Activated CD4-positive, alpha-beta T cell treated with anti-CD3 and anti-CD28 coated beads for 48 hours (primary cell): ENCODE measurements at places on chromosomes 3 and 15.
A peak's percentile ranks its signal among the peaks of the same experiment; 100 is the strongest.

- no peak for DNase-seq
These were observed 32.7 kb upstream of the CD96 start for GRCh38 chr3:111509308-111509707.

DNA sequence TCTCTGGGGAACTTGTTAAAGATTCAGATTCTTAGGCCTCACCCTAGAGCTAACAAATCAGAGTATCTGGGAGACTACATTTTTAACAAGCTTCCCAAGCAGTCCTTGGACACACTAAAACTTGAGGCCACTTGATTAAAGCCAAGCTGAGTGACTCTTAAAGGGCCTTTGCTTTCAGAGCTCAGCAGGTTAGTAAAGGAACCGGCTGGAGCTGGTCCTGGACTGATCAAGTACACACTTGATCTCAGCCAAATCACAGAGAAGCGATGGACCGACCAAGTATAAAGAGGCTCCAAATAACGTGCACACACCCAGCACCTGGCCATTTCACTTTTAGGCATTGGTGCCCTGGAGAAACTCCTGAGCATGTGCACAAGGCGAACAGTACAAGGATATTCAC, 12.9 kb upstream of the TM6SF1 start:
- no peak for DNase-seq

- no peak for DNase-seq
These were observed 393.8 kb downstream of the ZNF385D start for GRCh38 chr3:21357241-21357640.

DNA sequence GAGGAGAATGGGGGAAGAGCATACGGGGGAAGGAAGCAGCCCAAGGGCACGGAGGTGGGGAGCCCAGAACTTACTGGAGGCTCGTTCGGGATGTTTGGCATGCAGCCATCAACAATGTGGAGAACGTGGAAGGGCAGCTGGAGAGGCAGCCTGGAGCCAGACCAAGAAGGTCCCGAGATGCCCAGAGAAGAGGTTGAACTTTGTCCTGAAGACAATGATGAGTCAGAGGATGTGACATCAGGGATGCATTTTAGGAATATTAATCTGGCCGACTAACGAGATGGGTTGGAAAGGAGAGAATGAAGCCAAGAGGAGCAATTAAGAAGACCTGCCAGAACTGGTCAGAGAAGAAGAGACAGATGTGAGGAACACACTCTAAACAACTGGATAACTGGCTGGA, 98.2 kb downstream of the SRGAP3 start:
- no peak for DNase-seq

DNA sequence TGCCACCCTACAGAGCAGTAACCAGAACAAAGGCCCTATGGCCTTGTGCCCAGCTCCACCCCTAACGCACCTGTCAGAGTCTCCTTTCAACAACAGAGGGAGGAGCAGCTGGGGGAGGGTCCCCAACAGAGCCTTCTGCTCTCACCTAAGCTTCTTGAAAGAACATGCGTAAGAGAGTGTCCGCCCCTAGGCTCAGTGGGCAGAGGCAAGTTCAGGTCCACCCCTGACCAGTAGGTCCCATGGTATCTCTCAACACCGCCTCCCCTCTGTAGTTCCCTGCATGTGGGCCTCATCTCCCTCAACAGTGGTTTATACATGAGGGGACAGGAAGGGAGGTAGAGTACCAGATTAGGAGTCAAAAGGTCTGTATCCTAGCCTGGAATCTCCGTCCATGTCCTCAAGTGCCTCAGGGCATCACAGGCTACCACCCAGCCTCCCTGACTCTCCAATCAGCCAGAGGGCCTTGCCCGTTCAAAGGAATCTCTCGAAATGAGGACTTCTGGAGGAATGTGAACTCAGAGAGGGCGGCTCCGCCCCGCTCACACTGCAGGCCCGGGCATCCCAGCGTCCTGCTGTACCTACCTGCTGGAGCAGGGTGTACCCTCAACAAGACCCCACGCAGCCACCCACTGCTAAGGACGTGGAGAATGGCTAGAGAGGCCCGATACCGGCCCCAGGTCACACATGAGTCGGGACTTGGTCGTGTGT, 680 bp downstream of the POC1A start:
- DNase-seq: peak; percentile 33

DNA sequence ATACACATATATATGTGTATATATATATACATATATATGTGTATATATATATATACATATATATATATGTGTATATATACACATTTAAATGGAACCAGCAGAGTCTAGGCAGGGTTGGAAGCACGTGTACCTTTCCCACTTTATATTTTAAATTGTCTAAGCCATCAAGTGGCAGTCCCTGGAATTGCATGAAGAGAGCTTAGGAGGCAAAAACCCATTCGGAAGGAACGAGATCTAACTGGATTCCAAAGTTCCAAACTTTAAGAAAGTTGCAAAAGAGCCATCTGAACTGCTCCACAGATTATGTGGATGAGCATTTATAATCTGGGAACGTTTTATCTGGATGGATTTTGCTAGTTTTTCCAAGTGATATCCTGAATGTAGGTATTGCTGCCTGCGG, 186.5 kb downstream of the FOXP1 start:
- no peak for DNase-seq

DNA sequence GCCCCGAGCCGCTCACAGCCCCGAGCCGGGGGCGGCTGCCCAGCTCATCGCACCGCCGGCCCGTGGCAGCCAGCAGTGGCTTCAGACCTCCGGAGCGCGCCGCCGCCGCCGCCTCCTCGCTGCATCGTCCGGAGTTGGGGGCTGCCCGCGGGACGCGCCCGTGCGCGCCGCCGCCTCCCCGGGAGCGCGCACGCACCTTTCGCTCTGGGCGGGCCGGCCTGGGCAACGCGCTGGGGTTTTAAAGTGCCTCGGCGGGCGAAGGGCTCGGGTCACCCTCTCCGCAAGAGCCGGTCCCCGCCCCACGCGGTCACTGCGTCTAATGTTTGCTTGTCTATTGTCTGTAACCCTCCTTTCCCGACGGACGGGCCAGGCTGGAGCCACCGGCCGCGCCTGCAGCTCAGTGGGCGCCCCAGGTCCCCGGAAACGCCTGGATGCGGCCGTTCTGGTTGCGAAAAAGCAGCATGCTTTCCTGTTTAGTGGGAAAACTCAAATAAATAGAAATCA, at the start of gene RYK:
RYK (minus strand) TSS at position 143 of the 504 bp plus-strand sequence. CDS start 205 bp downstream, outside the sequence.
- DNase-seq: peak; percentile 77

DNA sequence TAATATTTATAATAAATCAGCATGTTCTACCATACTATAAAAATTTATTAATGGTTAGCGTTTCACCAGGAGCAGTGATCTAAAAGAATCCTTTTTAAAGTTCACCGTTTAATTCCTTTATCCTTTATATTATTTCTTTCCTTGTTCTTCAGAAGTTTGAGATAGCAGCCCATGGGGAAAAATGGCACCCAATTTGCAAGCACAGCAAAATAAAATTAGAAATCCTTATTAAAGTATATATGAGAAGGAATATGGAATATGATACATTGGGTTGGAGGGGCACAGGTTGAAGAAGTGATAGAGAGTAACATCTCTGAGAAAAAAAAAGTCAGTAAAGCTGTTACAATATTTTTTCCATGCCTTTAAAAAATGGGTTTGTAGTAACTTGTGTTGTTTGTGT, 892.0 kb downstream of the NAALADL2 start:
- DNase-seq: no peak

DNA sequence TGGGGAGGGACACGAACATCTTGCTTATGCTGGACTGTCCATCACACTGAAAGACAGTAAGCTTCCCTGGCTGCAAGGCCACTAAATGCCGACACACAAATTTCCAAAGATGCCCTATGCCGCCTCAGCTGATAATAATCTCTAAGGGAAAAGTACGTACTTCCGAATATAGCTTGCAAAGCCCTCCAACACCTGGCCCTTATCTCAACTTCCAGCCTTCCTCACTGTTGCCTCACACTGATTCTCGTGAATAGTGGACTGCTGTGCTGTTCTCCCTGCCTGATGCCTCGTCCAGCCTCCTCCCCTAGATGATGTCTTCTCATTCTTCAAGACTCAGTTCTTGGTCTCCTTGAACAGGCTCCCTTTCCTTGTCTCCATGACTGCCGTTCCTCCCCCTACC, 72.3 kb downstream of the CD47 start:
- no peak for DNase-seq

DNA sequence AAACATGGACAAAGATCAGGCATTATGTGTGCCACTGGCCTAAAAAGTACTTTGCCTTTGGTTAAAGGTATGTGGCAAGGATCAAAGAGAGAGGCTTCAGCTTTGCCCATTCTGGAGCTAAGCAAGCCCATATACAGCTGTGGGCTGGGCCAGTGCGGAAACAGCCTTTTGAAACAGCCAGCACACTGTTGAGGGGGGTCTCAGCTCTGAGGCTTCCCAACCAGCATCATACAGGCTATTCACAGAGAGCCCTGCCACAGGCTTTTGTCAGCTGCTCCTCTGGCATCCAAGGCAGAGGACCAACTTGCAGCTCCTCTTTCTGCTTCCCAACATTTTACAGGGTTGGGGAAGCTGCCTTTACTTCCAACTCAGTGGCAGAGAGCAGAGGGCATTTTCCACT, 63.2 kb upstream of the FOXB1 start:
- DNase-seq: no peak

DNA sequence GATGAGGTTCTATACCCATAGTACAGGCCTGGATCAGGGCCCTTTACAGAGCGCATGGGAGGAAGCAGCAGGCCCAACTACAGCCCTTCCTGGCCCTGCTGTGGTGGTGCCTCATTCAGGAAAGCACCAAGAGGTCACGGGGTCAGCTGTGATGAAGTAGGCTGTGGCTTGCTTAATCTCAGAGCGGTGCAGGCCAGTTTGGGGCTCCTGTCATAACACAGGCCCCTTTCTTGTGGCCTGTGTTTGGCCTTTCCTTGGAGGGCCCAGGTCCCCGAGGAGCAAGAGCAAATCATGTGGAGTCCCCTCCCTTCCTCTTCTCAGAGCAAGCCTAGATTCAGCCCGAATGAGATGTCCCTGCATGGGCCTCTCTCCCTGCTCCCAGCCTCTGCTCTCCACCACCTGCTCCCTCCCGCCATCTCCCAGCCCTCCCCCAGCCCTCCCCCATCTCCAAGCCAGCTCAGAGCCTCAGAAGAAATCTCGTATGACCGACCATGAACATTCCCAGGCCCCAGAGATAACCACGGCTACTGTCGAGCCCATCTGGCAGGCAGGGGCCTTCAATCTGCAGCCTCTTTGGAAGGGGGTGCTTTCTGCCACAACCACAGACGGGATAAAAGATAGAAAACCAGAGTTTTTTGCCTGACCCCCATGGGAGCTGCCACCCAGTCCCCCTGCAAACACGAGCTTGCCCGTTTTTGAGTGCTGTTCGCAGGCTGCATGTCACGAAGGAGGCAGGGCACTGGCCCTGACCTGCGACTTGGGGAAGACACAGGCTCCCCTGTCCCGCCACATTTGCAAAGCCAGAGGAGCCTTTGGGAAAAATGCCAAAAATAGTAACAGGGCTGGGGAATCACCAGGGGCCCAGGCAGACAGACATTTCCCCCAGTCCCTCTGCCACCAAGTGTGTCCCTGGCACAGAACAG, 32.3 kb upstream of the DUSP7 start:
- no peak for DNase-seq

GRCh38 chr3:147132168-147132567, 274.2 kb downstream of the ZIC4 start:
- no peak for DNase-seq

GRCh38 chr3:150035301-150035779, 64.6 kb upstream of the PFN2 start:
- DNase-seq: no peak

DNA sequence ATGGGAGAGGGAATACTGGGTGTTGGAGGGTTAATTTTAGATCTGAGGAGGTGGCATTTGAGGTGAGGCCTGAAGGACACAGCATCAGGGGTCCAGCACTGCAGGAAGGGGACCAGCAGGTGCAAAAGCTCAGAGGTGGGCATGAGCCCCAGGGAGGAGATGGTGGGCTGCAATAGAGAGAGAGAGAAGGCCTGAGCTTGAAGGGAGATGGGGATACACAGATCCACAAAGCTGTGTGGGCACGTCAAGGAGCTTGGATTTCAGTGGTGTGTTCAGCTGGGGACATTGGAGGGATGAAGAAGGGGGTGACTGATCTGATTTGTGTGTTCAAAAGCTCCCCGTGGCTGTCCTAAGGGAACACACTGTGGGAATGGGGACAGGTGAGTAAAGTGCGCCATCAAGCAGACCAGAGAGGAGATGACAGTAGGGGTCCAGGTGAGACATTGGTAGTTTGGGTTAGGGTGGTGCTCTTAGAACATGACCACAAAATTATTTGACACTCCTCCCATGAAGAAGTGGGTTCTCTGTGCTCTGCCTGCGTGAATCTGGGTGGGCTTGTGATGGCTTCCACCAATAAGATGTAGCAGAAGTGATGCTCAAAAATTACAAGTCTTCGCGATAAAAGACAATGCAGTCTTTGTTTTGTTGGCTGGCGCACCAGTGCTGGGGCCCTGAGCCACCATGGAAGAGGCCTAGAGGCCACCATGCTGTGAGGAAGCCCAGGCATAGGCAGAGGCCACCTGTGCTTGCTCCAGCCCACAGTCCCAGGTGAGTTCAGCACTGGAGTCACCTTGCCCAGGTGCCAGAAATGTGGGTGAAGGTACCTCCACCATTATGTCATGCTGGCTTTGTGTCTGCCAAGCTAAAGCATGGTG, 1.9 kb upstream of the WNT7A start:
- no peak for DNase-seq

DNA sequence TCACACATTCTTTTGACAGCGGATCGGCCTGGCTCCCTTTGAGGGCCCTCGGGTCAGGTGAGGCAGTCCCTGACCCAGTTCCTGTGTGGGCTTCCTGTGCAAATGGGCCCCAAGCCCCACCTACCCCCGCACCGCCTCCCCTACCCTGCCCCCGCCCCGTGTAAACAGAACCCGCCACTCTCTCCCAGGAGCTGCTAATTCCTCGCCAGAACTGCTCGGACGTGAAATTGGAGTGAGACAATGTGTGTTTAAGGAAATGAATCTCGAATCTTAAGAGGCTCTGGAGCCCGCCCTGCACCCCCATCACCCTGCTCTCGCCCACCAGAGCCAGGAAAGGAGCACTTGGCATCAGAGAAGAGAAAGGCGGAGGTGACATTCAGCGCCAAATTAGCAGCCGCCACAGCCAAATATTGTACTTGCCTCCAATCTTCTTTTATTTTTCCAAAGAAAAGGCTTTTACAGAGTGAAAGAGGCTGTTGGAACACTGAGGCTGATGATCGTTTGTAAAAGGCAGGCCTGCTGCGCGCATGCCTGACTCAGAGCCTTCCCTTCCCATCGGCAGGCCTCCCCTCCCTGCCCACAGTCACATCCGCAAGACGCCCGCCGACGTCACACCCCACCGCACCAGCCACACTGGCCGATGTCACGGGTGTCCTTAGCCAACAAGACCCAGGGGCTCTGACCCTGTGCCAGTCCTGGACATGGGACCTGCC, 53.1 kb downstream of the CACNA2D2 start:
- peak; percentile 79 for DNase-seq

DNA sequence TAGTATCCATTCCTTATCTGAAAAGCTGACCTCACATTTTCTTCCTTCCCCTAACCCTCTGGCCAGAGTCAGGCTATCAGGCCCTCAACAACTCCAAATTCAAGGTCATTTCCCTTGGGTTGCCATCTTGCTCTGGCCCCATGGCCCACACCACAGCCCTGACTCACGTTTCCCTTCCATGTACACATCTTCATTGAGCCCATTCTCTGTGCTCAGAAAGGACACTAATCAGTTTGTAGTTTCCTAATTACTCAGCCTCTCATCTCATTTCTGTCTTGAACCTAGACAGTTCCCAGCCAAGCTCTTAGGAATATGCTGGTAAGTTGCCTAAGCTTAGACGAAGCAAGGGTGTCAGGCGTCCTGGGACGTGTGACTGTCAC, 14.9 kb downstream of the TGM5 start:
- peak; percentile 55 for DNase-seq
